Fibroblast of villous mesenchyme (primary cell): ENCODE measurements at places on chromosomes 2 and 18.
A peak's percentile ranks its signal among the peaks of the same experiment; 100 is the strongest.

GRCh38 chr18:830315-830901 is 18.4 kb upstream of the YES1 start:
- peak; percentile 34 for DNase-seq

GRCh38 chr18:79600596-79600995 is 79.0 kb upstream of the CTDP1 start:
- DNase-seq: no peak

DNA sequence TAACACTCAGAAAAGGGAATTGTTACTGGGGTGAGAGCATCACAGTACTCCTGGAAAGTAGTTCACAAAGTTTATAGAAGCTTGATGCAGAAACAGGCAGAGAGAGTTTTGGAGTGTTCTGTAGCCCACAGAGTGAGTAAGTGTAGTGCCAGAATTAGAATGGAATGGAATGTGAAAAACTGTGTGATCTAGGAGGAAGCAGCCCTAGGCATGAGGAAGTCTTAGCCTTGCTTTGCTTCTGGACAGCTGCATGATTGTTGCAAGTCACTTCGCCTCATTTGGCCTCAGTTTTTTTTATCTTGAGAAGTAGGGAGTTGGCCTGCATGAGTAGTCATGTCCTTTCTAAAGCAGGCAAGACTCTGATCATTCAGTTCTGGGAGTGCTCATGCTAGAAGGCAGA is 10.9 kb downstream of the SERPINB12 start:
- DNase-seq: peak; percentile 75

GRCh38 chr2:216918088-216918680 is 58.3 kb upstream of the TNP1 start:
- peak; percentile 7 for DNase-seq

- no peak for DNase-seq
Observed at GRCh38 chr2:225636558-225636957, 237.0 kb downstream of the NYAP2 start.

GRCh38 chr2:223297788-223298187 is 245.8 kb downstream of the KCNE4 start:
- no peak for DNase-seq

- no peak for DNase-seq
Observed at GRCh38 chr2:235576337-235576910, 82.6 kb downstream of the AGAP1 start.

- no peak for DNase-seq
Observed at GRCh38 chr2:1169291-1169949, 218.8 kb downstream of the SNTG2 start.

GRCh38 chr2:219277703-219278654 is 1.2 kb upstream of the DNAJB2 start:
- peak; percentile 83 for DNase-seq

DNA sequence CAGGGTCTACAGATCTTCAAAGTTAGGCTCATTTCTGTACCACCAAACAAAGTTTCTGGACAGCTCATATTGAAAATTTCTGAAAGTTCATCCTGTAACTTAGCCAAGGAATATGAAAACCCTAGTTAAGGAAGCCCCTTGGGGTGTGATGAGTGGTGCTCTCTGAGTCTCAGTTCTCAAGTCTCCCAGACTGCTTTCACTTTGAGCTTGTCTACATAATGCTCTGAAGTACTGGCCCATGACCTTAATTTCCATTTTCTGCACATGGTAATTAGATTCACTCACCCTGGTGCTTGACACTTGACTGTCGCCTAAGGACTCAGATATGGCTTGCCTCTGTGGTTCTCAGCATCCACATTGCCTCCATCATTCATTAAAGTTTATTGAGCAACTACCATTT is 51.7 kb upstream of the SATB2 start:
- no peak for DNase-seq

GRCh38 chr2:129277585-129277981 is 701.9 kb upstream of the RAB6C start:
- no peak for DNase-seq

DNA sequence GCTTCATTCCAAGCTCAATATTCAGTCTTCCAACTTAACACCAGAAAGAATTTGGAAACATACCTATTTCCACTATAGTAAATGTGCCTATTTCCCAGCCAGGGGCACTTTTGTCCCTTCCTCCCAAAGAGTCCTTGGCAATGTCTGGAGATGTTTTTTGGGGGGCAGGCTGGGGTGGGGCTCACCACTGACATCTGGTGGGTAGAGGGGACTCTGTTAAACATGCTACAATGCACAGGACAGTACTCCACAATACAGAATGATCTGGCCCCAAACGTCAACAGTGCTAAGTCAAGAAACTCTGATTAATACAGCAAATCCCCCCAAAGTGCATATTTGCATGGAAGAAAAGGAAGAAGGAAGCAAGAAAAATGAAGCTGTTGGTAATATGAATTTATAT is 61.7 kb downstream of the SMIM21 start:
- no peak for DNase-seq

DNA sequence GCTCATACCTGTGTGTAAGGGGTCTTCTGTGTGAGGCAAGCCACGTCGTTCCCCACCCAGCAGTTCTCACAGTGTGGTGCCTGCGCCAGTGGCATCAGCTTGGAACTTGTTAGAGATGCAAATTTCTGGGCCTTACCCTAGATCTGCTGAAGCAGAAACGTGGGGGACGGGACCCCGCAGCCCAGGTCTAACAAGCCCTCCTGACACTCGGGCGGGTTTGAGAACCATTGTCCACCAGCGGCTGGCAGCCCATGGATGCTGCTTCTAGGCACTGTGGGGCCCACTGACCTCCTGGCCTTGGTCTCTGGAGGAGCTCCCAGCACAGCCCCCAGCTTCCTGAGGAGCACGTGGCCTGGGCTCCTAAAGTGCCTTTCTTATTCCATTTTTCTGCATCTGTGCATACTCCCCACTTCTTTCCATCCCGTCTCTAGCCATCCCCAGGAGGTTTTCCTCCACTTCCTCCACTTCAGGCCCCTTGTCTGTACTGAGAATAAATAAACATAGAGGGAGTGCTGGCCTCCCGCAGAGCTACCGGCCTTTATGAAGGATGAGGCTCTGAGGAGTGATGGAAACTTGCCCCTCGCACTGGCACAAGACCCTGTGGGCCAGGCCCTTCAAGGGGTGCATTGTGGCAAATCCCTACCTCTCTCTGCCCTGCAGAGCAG is 94.3 kb downstream of the GALR1 start:
- DNase-seq: no peak

GRCh38 chr2:190891889-190892288 is 11.3 kb downstream of the GLS start:
- no peak for DNase-seq

DNA sequence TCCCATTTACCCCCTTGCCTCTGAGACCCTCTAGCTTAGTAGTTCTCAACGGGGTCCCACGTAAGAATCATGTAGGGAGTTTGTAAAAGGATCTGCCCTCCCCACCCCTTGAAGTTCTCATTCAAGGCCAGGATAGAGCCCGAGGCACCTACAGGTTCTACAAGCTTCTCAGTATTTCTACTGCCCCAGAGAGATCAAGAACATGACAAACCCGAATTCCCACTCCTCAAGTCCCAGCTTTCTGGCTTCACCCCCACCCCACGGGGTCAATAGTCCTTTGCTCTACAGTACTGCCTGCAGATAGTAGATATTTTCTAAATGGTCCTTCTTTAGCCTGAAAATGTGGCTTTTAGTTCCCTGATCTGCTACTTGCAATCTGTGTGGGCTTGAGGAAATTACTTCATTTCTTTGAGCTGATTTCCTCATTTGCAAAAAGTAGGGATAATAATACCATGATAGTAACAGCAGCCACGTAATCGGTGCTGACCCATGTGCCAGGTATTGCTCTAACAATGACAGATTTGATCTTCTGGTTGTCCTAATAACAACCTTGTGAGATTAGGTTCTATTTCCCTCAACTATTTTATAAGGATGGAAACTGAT is 7.1 kb downstream of the CIB4 start:
- no peak for DNase-seq

DNA sequence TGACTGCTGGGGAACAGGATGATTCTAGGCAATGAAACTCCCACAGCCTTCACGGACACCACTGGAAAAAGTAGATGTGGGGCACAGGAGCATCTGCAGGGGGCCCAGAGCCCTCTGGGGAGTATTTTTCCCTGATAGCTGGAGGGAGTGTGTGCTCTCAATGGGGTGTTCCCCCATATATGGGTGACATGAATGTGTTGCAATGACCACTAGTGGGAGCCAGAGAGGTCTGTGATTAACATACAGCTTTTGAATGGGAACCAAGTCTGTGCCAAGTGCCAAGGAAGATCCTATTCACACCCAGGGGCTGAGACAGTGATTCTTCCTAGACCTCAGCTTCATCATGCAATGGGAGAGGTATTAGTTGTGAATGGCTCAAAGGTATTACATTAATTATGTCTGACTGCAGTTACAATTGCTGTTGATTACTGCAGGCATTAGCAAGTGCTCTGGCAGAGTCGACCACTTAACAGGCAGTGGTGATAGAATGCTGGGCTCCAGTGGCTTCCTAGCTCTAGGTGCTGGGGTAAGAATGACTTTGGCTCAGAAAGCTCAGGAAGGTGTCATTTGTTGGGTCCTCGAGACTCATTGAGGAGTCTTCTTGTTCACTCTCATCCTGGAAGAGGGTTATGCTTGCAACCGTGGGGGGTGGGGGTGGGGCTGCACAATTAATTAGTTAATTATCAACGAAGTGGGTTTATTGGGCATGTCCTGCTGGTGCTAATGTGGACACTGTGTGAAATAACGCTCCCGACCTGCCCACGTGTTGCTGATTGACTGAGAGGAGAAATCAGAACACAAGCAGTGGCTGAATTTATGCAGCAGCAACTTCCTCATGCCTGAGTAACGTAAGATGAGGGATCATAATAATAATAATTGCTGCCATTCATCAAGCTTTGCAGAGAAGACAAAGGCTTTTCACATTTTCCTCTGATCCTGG is 194.1 kb downstream of the CLIP4 start:
- peak; percentile 65 for DNase-seq

GRCh38 chr2:146481629-146482028 is 1363.2 kb upstream of the ACVR2A start:
- peak; percentile 3 for DNase-seq

DNA sequence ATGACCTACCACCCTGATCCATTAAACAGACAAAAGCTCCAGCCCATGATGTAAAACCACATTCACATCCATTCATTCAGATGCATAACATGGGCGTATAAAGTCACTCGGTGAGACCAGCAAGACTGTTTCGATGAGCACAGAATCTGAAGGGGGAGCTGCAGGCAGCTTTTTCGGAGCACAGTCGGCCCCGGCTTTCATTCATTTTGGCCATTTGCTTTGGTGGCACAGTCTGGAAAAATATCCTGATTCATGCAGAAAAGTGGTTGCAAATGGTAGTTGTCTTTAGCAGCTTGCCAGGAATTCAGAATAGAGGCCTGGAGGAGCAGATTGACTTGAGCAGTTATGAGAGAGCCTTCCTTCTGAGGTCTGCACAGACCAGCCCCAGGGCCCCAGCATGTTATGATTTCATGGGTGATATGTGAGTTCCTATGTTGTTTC is 11.2 kb downstream of the ARID5A start:
- peak; percentile 15 for DNase-seq

GRCh38 chr18:10040287-10041011 is 126.6 kb downstream of the VAPA start:
- DNase-seq: peak; percentile 96

DNA sequence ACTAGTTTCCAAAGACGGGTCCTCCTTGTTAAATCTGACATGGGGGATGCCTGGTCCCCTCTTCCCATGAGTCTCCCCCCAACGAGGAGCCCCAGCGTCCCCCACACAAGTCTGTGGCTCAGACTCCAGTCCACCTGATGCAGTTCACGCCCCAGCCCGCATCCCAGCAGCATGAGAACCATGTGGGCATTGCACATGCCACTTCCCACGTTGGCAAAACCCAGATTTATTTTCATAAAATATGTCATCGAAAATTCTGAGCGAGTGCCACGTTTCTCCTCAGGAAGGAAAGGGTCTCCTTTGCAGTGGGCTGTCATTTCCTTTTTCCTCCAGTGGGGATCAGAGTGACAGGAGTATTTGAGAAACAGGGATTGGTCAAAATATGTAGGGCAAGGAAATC is 45.7 kb upstream of the TPO start:
- no peak for DNase-seq

DNA sequence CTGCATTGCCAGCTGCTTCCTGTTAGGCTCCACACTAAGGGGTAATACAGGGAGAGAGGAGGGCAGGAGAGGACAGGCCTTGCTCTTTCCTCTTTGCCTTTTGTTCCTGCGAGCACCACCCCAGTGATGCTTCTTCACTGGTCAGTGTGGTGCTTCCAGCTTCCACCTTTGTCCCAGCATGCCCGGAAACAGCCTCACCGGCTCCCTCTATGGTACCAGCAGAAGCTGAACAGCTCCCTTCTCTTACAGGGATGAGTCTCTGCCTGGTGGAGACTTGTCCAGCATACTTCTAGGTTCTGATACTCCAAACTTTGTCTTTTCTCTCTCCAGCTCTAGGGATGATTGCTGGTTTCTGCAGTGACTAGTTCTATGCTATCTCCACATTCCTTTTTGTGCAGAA is 413.3 kb downstream of the TSN start:
- DNase-seq: no peak

- no peak for DNase-seq
Observed at GRCh38 chr2:20110383-20110782, 59.0 kb upstream of the LAPTM4A start.

DNA sequence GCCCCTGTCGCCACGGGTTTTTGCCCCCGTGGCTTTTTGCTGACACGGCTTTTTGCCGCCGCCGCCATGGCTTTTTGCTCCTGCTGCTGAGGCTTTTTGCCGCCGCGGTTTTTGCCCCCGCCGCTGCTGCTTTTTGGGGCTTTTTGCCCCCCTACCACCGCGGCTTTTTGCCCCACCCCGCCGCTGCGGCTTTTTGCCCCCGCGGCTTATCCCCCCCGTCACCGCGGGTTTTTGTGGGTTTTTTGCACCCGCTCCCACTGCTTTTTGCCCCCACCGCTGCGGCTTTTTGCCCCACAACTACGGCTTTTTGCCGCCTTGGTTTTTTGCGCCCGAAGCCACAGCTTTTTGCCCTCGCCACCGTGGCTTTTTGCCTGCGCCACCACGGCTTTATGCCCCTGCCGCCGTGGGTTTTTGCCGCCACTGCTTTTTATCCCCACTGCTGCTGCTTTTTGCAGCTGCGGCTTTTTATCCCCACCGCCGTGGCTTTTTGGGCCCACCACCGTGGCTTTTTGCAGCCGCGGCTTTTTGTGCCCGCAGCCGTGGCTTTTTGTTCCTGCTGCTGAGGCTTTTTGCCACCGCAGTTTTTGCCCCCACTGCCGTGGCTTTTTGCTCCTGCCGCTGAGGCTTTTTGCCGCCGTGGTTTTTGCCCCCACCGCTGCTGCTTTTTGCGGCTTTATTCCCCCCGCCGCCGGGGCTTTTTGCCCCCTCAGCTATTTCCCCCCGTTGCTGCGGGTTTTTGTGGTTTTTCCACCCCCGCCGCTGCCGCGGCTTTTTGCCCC is 2798.0 kb upstream of the TEKT4 start:
- no peak for DNase-seq

GRCh38 chr18:67151366-67151765 is 365.2 kb downstream of the DSEL start:
- no peak for DNase-seq

- no peak for DNase-seq
Observed at GRCh38 chr2:61014763-61015162, 2.8 kb upstream of the PEX13 start.
